AG10803 (cell line): ENCODE measurements at places on chromosomes 4 and X.

DNA sequence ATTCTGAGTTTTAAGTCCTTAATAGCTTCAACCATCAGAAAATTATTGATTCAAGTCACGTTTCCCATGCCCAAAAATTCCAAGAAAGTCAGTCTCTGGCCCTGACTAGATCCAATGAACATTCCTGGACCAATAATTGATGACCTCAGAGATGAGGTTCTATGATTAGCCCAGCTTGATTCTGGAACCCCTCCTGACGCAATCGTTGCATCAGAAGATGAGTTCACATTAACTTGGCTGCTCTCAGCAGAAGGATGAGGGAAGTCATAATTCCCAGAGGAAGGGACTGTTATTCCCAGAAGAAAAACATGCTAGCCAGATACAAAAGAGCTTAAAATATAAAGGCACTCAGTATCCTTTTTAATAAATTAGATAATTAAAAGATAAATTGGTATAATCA is 34.3 kb upstream of the CPEB2 start:
- peak; percentile 4 for DNase-seq

GRCh38 chr4:118981839-118982381 is 93.3 kb downstream of the SYNPO2 start:
- DNase-seq, result peak; percentile 96

- no peak for DNase-seq
Measured at GRCh38 chr4:39937683-39938268, 39.9 kb downstream of the PDS5A start.

GRCh38 chr4:77268108-77268507 is 111.1 kb downstream of the CCNG2 start:
- DNase-seq, result no peak

- DNase-seq, result no peak
Measured at GRCh38 chr4:7139167-7139982, 53.0 kb upstream of the SORCS2 start.

DNA sequence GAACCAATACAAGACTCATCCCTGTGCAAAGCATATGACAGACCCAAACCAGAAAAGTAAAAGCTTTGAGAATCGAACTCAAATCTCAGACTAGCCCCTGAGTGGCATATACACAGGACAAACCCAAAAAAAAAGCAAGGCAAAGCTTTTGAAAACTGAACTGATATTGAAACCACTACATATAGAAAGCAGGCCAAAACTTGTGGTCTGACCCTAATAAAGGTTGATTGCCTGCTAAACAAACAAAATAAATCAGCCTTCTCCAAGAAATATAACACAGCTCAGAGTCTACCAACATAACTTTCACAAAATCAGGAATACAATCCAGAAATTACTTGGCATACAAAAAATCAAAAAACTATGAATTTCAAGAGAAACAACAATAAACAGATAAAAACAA is 40.3 kb downstream of the LRBA start:
- no peak for DNase-seq
